ENCODE measurements at places on chromosomes 7 and 10. TPM values are rescaled to one million over a fixed set of nuclear protein-coding genes. Genes with fewer than 3 reads are reported as not detected.
A peak's percentile ranks its signal among the peaks of the same experiment; 100 is the strongest.

GRCh38 chr10:19767876-19768275 lies 48.4 kb upstream of the PLXDC2 start:
- peaks cover 6% of the 10 kb centered on the region for H3K4me1 ChIP-seq
- H3K4me3 ChIP-seq = no peak overlapping the region
- no peak overlapping the region for H3K27ac ChIP-seq

- peak overlapping the region; percentile 11 for H3K27ac ChIP-seq
- H3K4me1 ChIP-seq = peaks cover 52% of the 10 kb centered on the region
Observed at GRCh38 chr10:80407812-80408241, 524 bp upstream of the PRXL2A start.

DNA sequence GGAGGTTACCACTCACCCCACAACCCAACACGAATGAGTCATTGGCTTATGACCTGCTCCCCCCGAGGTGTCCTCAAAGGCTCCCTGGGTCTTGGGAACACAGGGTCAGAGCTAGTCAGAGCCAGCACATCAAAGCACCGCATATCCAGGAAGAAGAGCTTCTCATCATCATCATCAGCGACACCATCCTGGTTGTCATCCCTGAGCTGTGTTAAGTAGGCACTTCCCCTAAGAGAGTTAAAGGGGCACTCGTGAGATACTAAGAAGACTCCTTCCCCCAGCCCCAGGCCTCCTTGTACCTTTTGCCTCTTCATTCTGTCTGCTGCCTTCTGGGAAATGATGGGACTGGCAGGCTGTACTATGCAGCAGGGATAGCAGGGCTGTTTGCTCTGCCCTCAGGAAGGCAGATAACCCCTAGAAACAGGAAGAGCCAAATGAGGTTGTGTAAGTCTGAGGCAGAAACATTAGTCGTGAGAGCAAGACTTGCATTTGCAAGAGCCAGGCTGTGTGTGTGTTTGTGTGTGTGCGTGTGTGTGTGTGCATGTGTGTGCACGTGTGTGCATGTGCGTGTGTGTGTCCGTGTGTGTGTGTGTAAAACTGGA lies 11.1 kb upstream of the CPA1 start:
- H3K4me1 ChIP-seq = peaks cover 71% of the 10 kb centered on the region
- peak overlapping the region; percentile 78 for H3K27ac ChIP-seq
- no peaks in the 10 kb centered on the region for H3K27me3 ChIP-seq
- no peak for DNase-seq
- H3K36me3 ChIP-seq = peaks cover 3% of the 10 kb centered on the region

- H3K4me1 ChIP-seq = peaks cover 16% of the 10 kb centered on the region
- H3K27me3 ChIP-seq = no peaks in the 10 kb centered on the region
- peaks cover 56% of the 10 kb centered on the region for H3K36me3 ChIP-seq
- H3K27ac ChIP-seq = peak overlapping the region; percentile 64
- no peak overlapping the region for H3K4me3 ChIP-seq
Observed at GRCh38 chr10:119919826-119920225, 27.3 kb downstream of the SEC23IP start.

CFAP70 gene
- 0.86 TPM for total RNA-seq

DNA sequence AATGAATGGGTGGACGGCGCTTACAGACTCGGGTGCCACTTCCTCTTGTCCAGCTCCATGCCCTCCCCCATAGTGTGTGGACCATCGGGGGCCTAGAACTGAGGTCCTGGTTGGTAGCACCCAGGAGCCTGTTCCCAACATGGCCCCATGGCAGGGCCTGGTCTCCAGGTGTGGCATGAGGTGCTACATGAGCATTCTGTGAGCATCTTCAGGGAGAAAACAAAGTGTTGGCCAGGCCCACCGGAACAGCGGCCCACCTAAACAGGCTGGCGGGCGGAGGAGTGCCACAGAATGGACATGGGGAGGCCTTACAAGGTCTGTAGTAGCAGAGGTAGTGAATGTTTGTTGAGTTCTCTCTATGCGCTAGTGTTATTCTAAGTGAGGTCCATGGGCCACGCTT lies 76.9 kb downstream of the PARP12 start:
- H3K27ac ChIP-seq = no peak overlapping the region
- no peaks in the 10 kb centered on the region for H3K36me3 ChIP-seq
- H3K4me3 ChIP-seq = no peak overlapping the region
- peaks cover 22% of the 10 kb centered on the region for H3K27me3 ChIP-seq
- H3K4me1 ChIP-seq = peaks cover 6% of the 10 kb centered on the region
- no peak for DNase-seq

SAP25 gene
- 1.5 TPM for total RNA-seq

DNA sequence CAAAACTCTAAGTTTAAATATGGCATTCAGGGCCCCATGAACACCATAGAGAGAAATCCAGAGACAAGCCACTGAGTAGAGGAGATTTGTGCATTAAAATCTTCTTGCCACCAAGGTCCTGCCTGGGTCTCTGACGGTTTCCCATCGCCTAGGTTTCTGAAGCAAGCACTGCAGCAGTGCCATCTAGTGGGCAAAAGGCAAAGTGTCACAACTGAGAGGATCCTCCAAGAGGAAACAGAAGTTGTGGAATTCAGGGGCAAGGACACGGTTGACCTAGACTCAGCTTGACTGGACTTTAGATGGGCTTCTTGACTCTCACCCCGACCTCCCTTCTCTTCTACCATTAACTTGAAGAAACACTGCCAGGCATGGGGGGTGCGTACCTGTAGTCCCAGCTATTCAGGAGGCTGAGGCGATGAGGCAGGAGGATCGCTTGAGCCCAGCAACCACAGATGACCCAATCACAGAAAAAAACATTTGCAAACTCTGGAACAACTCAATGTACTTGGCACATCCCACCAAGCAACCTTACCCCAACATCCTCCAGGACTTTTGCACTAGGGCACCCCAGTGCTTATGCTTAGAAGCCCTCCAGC lies 604.1 kb downstream of the GALNT17 start:
- H3K4me3 ChIP-seq = no peak overlapping the region
- no peaks in the 10 kb centered on the region for H3K27me3 ChIP-seq
- H3K4me1 ChIP-seq = peaks cover 3% of the 10 kb centered on the region
- no peak overlapping the region for H3K27ac ChIP-seq
- H3K36me3 ChIP-seq = no peaks in the 10 kb centered on the region

LRGUK gene
- total RNA-seq = 0.30 TPM

CACNB2 gene
- 0.43 TPM for total RNA-seq

GRCh38 chr7:44565795-44566559 lies 7.7 kb downstream of the DDX56 start:
- no peak overlapping the region for H3K4me3 ChIP-seq
- no peaks in the 10 kb centered on the region for H3K27me3 ChIP-seq
- H3K4me1 ChIP-seq = no peaks in the 10 kb centered on the region
- DNase-seq = no peak

DNA sequence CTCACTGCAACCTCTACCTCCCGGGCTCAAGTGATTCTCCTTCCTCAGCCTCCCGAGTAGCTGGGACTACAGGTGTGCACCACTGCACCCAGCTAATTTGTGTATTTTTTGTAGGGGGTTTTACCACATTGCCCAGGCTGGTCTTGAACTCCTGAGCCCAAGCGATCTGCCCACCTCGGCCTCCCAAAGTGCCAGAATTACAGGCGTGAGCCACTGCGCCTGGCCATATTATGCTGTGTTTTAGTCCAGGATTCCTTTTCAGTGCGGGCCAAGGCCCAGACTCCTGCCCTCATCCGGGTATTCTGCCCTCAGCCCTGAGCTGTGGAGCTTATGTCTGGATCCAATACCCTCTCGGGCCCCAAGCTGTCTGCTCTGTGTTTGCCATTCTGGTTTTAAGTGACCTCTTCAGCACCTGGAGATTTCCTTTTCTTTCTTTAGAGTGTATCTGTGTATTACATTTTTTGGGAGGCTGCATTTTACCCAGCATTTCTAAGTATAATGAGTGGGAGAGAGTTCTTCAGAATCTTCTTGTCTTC lies 114.9 kb downstream of the BUB3 start:
- H3K27ac ChIP-seq = no peak overlapping the region
- H3K4me3 ChIP-seq = no peak overlapping the region
- H3K36me3 ChIP-seq = no peaks in the 10 kb centered on the region
- no peaks in the 10 kb centered on the region for H3K4me1 ChIP-seq

- no peak for DNase-seq
- peaks cover 1% of the 10 kb centered on the region for H3K4me1 ChIP-seq
- no peak overlapping the region for H3K27ac ChIP-seq
- H3K27me3 ChIP-seq = no peaks in the 10 kb centered on the region
- H3K36me3 ChIP-seq = no peaks in the 10 kb centered on the region
- no peak overlapping the region for H3K4me3 ChIP-seq
Observed at GRCh38 chr7:98165827-98166667, 45.2 kb upstream of the BHLHA15 start.

DNA sequence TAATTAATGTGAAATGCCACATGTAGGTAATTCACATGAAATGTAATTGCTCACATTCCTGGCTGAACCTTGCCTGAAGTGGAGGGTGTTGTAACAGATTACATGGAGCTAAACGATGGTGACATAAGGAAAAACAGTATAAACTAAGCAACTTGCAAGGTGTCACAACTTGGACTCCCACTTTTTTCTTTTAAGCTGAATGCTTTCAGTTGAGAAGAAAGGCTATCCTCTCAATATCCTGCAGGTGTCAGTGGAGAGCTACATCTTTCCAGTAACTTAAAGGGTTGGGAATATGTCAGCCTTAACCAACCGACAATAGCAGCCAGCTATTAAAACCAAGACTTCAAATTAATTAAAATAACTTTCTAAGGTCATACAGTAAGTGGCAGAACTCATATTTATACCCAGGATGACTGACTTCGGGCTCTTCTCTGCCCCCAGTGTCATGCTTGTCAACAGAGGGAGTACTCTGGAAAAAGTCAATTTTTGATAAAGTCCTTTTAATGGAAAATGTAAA lies 33.7 kb downstream of the NRBF2 start:
- H3K4me3 ChIP-seq = no peak overlapping the region

IDI2 gene
- not detected for total RNA-seq

GRCh38 chr7:101558742-101559325 lies 70.3 kb downstream of the MYL10 start:
- H3K27ac ChIP-seq = no peak overlapping the region
- no peaks in the 10 kb centered on the region for H3K27me3 ChIP-seq
- no peaks in the 10 kb centered on the region for H3K4me1 ChIP-seq
- DNase-seq = no peak

SHH gene
- 0.08 TPM for total RNA-seq

ATOH7 gene
- total RNA-seq = not detected

Data from osteocyte (in vitro differentiated cells).